Cortex of kidney (tissue), 1 donor: ENCODE measurements at places on chromosomes 7 and 10.

DNA sequence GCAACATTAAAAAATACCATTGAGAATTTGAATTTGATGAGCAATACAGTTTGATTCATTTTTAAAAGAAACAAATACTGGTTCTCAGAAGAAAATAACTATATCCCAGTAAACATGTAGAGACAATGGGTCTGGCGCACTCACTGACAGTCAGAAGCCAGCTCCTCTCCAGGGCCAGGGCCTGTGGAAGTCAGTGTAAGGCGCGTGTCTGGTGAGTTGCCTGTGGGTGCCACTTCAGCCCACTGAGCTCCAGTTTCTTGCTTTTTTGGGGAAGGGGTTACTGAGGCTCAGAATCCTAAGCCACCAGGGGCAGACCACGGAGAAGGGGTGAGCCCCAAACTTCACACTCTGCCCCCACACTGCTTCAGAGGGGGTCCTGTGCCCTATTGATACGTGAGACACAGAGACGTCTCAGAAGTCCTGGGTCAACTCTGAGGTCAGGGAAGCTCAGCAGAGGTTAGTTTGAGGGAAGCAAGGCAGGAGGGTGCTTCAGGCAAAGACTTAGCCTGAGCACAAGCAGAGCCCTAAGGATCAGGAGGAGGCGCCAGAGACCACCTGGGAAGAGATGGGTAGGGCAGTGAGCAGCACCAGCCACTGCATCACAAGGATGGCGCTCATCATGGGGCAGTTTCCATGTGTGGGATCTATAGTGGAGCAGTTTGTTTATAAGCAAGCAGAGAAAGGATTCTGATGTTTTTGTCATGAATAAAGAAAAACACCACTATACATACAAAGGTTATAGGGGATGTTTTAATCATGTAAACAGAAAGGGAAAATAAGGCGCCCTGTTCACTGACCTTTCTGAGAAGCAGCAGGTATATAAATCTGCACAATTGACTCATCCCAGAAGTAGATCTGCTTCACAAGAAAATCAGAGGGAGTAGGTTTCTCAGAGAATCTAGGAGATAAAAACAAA is 95.7 kb downstream of the PKD1L1 start:
- DNase-seq: no peak

- no peak for DNase-seq
These were observed 137.3 kb downstream of the ANLN start for GRCh38 chr7:36526863-36527548.

DNA sequence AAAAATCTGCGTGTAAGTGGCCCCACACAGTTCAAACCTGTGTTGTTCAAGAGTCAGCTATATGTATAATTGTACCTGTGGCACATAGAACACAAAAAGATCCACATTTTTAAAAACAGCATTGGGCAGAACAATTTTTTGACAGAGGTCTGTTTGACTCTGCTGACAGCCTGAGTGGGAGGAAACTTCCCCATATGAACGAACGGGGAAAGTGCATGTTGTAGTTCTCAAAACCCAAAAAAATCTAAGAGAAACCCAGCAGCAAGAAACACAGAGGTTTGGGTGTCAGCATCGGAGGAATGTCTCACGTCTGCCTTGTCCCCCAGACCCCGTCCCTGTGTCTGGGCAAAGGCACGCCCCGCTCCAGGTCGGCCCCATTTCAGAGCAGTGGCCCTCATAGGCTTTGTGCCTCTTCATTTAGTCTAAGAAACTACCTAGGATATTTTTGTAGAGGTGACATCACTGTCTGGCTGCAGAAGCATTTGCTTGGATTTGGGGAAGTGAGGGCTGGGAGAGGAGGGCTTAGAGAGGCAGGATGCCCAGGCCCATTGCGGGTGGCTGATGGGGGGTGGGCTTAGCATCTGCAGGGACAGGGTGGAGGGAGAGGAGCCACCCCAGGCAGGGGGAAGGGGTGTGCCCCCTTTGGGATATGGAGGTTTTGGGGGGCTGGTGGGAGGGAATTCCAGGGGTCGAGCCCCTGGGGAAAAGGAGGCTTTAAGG is 11.0 kb downstream of the CUX1 start:
- no peak for DNase-seq

DNA sequence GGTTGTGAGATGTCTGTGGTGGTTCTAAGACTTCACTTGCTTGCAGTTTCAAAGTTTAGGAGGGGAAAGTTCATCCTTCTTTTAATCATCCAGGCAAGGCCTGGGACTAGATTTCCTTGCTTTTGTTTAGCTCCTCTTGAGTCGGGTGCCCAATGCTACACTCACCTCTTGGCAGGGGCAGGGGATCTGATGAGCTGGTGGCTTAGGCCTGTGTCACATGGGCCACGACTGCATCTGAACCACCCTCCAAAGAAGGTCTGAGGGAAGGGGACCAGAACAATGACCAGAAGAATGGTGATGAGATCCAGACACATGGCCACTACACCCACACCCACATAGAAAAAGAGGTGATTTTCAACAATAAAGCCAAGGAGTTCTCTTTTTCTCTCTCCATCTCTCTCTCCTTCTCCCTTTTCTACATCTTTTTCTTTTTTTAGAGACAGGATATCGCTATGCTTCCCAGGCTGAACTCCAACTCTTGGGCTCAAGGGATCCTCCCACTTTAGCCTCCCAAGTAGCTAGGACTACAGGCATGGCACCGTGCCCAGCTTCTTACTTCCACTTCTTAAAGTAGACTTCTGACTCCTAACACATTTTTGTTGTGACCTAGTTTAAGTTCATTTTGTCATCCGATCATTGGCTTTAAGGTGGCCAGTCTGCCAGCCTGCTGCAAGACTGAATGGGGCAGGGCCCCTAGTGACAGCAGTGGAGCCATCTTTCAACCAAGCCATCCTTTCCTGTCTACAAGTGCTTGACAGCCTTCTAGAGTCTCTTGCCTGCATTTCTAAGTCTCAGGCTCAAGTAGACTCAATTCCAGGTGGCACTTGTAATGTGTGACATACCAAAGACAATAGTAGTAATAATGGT is 350.9 kb downstream of the RNLS start:
- no peak for DNase-seq

- no peak for DNase-seq
These were observed 66.5 kb downstream of the ADD3 start for GRCh38 chr10:110074298-110074697.

- no peak for DNase-seq
These were observed 1.4 kb downstream of the BAIAP2L1 start for GRCh38 chr7:98399462-98399861.

- no peak for DNase-seq
These were observed 43.2 kb downstream of the AKR1B1 start for GRCh38 chr7:134415700-134416099.

DNA sequence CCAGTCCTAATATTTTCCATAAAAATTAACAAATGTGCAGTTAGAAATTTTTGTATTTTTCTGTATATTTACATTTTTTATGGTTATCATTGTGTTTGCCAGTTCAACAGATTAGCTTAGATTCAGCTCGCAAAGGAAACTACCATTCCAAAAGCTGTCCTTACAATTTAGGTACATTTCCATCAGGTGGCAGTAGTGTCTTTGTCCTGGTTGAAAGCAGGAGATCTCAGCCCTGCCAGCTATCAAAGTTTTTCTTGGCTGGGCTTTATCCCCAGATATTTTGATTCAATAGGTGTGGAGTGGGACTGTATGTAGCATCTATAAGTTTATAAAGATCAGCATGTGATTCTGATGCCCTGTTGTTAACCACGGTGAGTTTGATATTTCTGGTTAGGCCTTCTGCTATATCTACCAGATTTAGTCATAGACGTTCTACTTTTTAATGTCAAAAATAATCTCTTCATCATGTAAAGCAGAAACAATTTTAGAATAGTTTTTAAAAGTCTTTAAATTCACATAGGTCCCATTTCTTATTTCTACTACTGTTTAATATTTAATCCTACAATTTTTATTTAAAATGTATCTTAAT is 15.5 kb upstream of the ICA1 start:
- no peak for DNase-seq

GRCh38 chr7:130951976-130952876 is 218.2 kb upstream of the KLF14 start:
- DNase-seq: no peak

DNA sequence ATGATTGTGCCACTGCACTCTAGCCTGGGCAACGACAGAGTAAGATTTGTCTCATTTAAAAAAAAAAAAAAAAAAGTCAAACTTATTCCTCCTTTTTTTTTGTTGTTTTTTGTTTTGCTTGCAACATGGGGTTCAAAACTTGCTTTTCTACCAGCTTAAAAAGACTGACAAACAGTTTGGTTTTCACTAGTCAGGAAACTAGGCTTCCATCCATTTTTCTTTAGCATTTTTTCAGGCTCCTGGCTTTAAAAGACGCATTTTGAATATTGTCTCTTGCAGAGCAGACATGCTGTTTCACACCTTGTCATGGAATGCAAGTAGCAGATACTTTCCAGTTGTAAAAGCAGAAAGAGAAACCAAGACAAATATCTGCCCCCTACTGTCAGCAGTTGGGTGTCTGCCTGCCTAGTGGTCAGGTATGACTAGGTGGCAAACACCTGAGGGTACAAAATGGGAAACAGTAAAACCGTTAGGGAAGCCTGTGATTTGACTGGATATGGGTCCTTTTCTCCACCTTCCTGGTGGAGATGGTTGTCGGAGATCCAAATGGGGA is 139.9 kb downstream of the CCDC71L start:
- no peak for DNase-seq

DNA sequence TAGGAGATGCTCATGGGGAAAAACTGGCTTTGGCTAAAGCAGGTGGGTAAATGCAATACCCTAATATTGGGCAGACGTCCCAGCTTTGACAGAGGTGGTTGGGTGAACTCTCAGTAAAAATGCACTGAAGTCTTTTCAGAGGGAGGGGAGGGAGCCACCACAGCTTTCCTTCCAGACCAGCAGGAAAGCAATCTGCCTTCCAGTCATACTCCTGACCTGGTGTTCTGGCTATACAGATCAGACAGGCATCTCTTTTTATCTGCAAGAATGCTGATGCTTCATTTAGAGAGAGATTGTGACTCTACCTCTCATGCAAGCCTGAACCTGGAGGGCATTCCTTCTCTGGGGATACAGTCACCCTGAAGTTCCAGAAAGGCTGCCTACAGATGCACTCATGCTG is 52.6 kb upstream of the ICA1 start:
- DNase-seq: no peak

- no peak for DNase-seq
These were observed 49.2 kb upstream of the SHH start for GRCh38 chr7:155861480-155861868.

DNA sequence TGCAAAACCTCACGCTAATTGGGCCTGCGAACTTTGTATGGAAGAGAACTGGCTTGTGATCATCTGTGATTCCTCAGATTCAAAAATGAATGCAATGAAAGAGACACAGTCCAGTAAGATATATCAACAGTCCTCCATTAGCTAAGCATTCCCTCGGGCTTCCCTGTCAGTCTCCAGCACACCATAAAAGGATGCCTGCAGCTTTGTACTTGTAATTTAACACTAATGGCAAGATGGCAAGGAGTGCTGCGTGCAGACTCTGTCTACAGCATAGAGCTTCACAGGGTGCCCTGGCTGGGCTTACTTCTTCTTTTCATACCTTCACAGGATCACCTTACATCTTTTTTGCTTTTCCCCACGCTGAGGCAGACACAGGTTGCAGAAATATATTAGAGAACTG is 200.0 kb downstream of the GFRA1 start:
- no peak for DNase-seq

DNA sequence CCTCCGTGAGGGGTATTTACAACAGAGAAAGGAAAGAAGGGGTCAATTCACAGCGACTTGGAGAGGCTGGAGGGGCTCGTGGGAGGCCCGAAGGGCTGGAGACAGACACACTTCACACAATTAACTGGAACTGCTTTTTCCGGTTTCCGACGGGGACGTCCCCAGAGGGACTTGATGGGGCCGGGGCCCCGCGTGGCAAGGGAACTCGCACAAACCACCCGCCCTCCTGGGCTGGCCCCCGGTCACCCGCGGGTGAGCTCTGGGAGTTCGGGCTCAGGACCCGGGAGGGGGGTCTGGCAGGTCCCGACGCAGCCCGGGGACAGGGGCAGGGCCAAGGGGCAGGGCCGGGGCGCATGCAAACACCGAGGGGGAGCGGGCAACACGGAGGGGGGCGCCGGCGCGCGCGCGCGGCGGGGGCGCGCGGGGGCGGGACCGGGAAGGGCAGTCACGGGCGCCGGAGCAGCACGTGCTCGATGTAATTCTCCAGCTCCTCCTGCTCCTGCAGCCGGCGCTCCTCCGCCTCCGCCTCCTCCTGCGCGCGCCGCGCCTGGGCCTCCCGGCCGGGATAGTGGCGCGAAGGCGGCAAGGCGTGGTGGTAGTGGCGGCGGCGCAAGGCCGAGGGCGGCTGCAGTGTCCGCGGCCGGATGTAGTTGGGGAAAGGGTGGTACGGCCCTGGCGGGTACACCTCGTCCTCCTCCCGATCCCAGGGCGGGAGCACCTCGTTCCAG is 2.7 kb downstream of the VGF start:
- no peak for DNase-seq

- no peak for DNase-seq
These were observed 362.8 kb downstream of the PHF14 start for GRCh38 chr7:11336432-11336831.

GRCh38 chr7:154686305-154686704 is 316.6 kb downstream of the PAXIP1 start:
- no peak for DNase-seq

DNA sequence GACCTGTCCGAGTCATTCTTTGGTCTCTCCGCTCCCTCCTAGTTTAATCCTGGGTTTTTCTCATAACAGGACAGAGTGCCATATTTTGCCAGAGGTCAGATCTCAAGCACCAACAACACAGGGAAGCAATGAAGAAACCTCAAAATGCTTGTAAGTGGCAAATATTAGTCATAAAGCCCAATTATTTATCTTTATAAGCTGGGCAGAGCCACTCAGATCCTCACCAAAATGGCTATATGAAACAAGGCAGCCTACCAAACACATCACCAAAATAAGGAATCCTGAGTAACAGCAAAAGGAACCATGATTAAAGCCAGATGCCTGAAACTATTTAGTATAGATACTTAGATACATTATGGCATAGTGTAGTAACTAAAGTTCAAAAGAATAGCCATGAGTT is 4.7 kb downstream of the ECD start:
- no peak for DNase-seq

- no peak for DNase-seq
These were observed 86.4 kb upstream of the DGKB start for GRCh38 chr7:14988941-14989340.

- no peak for DNase-seq
These were observed 138.1 kb upstream of the EFCAB10 start for GRCh38 chr7:105719395-105719794.

DNA sequence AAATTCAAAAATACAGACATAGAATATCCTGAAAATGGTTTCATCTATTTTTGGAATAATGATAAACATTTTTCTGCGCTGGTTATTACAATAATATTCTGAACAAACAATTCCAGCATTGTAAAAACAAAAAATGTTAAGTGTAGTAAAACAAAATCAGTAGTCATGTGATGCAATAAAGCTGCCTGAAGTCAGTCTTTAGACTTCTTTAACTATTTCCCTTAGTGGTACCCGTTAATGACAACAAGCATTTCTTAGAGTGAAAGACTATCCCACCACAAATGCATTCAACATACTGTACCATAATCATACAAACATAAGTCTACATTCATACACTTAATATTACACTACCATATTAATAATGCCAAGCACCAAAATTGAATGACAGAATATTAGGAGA is 1.6 kb downstream of the SKAP2 start:
- DNase-seq: no peak

GRCh38 chr7:151298765-151299164 is 42.8 kb upstream of the NUB1 start:
- no peak for DNase-seq

- no peak for DNase-seq
These were observed 86.9 kb upstream of the GNA12 start for GRCh38 chr7:2931034-2931415.

GRCh38 chr10:49585387-49585786 is 24.7 kb upstream of the SLC18A3 start:
- DNase-seq: no peak
